Activated B cell treated with CpG ODN at 0.5 μM for 24 hours (primary cell): ENCODE measurements at places on chromosomes 1 and 21.

- H3K27ac ChIP-seq = no peak overlapping the region
- DNase-seq = no peak
- no peaks in the 10 kb centered on the region for H3K27me3 ChIP-seq
- H3K4me1 ChIP-seq = no peaks in the 10 kb centered on the region
- no peak overlapping the region for H3K4me3 ChIP-seq
Measured at GRCh38 chr21:33770542-33770941, 128.2 kb downstream of the ITSN1 start.

GRCh38 chr1:199292896-199293295, 654.1 kb downstream of the PTPRC start:
- no peak for DNase-seq
- peaks cover 8% of the 10 kb centered on the region for H3K4me1 ChIP-seq
- H3K27ac ChIP-seq = no peak overlapping the region
- no peaks in the 10 kb centered on the region for H3K36me3 ChIP-seq
- no peak overlapping the region for H3K4me3 ChIP-seq
- H3K27me3 ChIP-seq = peaks cover 2% of the 10 kb centered on the region

DNA sequence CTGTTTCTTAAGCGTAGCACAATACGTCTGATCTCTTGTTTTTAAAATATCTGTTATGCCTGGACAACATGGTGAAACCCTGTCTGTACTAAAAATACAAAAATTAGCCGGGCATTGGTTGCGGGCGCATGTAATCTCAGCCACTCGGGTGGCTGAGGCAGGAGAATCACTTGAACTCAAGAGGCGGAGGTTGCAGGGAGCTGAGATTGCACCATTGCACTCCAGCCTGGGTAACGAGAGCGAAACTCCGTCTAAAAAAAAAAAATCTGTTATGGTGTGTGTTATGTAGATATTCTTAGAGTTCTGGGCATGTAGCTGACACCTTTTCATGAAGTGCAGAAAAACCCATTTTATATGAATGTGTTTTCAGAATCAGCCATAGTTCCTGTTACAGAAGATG, 38.2 kb downstream of the RABGAP1L start:
- H3K4me3 ChIP-seq = no peak overlapping the region
- DNase-seq = no peak
- H3K27me3 ChIP-seq = no peaks in the 10 kb centered on the region

GRCh38 chr1:9914610-9914937, 4.5 kb upstream of the CTNNBIP1 start:
- H3K27me3 ChIP-seq = no peaks in the 10 kb centered on the region
- H3K36me3 ChIP-seq = peaks cover 4% of the 10 kb centered on the region
- no peak overlapping the region for H3K4me3 ChIP-seq

- H3K4me1 ChIP-seq = no peaks in the 10 kb centered on the region
- H3K27me3 ChIP-seq = peaks cover 34% of the 10 kb centered on the region
- H3K27ac ChIP-seq = no peak overlapping the region
- no peaks in the 10 kb centered on the region for H3K36me3 ChIP-seq
- H3K4me3 ChIP-seq = no peak overlapping the region
Measured at GRCh38 chr1:165117482-165117881, 239.0 kb downstream of the LMX1A start.

DNA sequence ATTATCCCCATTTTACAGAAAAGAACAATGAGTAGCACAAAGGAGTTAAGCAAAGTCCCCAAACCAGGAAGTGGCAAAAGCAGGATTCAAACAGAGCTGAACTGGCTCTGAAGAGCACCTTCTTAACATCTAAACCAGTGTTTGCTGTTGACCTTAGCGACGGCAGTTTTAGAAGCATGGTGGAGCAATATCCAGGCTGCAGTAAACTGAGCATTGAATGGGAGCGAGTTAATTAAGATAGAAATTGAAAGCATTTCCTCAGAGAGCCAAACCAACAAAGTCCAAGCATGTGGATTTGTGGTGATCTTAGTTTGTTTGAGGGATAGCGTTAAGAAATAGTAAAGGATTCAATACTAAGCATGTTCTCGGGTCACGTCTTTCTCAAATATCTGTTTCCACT, 13.4 kb upstream of the ZNF281 start:
- no peaks in the 10 kb centered on the region for H3K36me3 ChIP-seq
- no peak overlapping the region for H3K27ac ChIP-seq
- no peak for DNase-seq
- H3K4me3 ChIP-seq = no peak overlapping the region
- H3K4me1 ChIP-seq = peaks cover 2% of the 10 kb centered on the region

- no peak overlapping the region for H3K4me3 ChIP-seq
- no peak for DNase-seq
- no peaks in the 10 kb centered on the region for H3K4me1 ChIP-seq
- peaks cover 21% of the 10 kb centered on the region for H3K27me3 ChIP-seq
- no peak overlapping the region for H3K27ac ChIP-seq
- H3K36me3 ChIP-seq = no peaks in the 10 kb centered on the region
Measured at GRCh38 chr1:192445241-192445640, 128.4 kb downstream of the RGS21 start.

DNA sequence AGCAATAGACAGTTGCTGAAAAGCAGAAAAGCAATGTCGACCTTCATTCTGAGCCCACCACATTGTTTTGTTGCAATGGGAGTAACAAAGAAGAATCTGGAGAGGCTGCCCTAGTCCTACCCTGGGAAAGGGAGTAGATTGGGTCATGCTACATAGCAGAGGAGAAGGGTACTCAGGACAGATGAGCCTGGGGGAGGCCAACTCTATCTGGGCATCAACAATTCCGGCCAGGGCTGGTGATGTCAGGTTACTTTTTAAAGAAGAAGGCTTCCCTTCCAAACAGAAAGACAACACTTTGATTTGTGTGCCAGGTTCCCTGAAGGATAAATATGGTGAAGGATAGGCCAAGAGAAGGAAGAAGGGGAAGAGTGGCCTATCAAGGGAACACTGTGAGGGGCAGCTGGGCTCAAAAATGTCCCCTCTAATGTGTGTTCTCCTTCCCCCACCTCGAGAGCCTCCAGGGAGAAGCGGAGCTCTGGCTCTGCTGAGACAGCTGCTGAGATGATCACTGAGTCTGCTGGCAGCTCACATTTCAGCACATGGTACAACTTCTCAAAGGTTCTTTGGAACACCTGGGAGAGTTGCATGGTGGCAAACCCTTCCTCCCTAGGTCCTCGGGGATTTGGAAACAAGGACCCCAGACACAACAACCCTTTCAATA, 3.2 kb upstream of the ADIPOR1 start:
- H3K4me1 ChIP-seq = peaks cover 29% of the 10 kb centered on the region
- no peak overlapping the region for H3K4me3 ChIP-seq
- no peak for DNase-seq
- peaks cover 37% of the 10 kb centered on the region for H3K36me3 ChIP-seq
- H3K27ac ChIP-seq = no peak overlapping the region
- no peaks in the 10 kb centered on the region for H3K27me3 ChIP-seq

DNA sequence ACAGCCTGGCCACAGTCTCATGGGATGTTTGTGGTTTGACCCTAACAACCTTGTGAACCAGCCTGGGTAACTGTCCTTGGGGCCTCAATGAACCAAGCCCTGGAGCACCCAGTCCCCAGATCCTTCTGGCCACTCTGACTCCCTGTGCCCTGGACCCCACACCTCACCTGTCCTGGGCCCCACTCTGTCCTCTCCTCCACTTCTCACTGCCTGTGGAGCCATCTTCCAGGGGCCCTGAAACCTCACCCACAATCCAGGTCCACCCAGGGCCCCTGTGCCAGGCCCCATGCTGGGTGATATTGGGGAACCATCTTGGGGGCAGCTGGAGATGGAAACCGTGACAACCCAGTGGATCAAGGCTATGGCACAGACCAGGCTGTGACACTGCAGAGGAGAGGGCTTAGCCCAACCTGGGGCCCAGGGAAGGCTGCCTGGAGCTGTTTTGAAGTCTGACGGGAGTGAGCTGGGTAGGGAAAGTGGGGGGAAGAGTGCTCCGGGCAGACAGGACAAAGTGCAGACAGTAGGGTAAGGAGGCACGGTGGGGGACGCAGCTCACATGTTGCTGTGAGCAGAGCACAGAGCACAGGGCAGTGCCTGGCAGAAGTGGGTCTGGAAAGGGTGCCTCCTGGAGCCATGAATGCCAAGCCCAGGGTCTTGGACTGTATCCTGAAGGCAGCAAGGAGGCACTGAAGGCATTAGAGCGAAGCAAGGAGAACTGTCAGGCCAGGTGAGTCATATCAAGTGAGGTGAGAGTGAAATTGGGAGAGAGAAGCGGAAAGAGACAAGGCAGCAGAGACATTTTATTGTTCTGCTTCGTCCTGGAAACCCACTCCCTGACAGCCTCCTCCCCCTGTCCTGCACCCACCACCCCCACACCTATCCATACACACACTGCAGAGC, 12.1 kb upstream of the LRP8 start:
- H3K36me3 ChIP-seq = no peaks in the 10 kb centered on the region
- no peak overlapping the region for H3K4me3 ChIP-seq
- peaks cover 6% of the 10 kb centered on the region for H3K4me1 ChIP-seq
- DNase-seq = peak; percentile 10
- no peak overlapping the region for H3K27ac ChIP-seq

- H3K27me3 ChIP-seq = no peaks in the 10 kb centered on the region
- no peak for DNase-seq
- H3K27ac ChIP-seq = no peak overlapping the region
- H3K4me1 ChIP-seq = peaks cover 41% of the 10 kb centered on the region
Measured at GRCh38 chr1:112643080-112643479, 23.4 kb downstream of the CAPZA1 start.

GRCh38 chr21:43723648-43724047, 4.7 kb downstream of the PDXK start:
- DNase-seq = no peak
- peaks cover 72% of the 10 kb centered on the region for H3K4me1 ChIP-seq
- H3K27me3 ChIP-seq = no peaks in the 10 kb centered on the region
- no peak overlapping the region for H3K4me3 ChIP-seq

- H3K36me3 ChIP-seq = no peaks in the 10 kb centered on the region
- DNase-seq = no peak
- H3K4me1 ChIP-seq = peaks cover 62% of the 10 kb centered on the region
- no peaks in the 10 kb centered on the region for H3K27me3 ChIP-seq
Measured at GRCh38 chr1:185409345-185409744, 92.3 kb upstream of the IVNS1ABP start.

DNA sequence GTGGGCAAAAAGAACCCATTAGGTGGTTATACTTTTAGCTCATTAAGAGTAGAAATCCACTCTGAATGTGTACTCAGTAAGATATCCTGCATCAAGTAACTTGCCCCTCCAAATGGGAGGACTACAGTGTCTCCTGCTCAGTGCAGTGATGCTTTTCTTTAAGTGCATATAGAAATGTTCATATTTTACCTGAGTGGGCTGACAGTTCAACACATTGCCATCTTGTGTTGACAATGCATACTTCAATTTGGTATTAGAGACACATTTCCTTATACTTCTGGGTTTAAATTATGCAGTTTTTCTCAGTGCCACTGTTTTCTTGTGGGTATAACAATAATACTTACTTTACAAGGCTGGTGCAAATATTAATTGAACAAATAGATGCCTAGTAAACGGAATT, 318.6 kb upstream of the TMPRSS15 start:
- no peaks in the 10 kb centered on the region for H3K27me3 ChIP-seq
- H3K27ac ChIP-seq = no peak overlapping the region
- H3K36me3 ChIP-seq = no peaks in the 10 kb centered on the region

DNA sequence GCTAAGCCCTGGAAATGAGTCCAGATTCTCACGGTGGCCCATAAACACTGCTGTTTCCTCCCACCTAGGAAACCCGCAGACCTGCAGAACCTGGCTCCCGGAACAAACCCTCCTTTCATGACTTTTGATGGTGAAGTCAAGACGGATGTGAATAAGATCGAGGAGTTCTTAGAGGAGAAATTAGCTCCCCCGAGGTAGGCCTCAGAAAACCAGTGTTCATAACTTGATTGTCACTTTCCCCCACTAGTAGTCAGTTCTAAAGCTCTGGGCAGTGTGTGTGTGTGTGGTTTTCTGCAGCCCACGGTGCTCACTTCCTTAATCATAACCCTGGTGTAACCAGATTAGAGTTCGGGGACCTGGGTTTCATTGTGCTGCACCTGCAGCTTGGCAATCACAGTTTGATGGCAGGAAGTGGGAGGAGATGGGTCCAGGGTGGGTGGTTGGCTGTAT, 39.1 kb downstream of the CLIC6 start:
- H3K27ac ChIP-seq = no peak overlapping the region
- no peak for DNase-seq
- peaks cover 7% of the 10 kb centered on the region for H3K27me3 ChIP-seq
- H3K36me3 ChIP-seq = no peaks in the 10 kb centered on the region

GRCh38 chr1:46757247-46757955, 38.5 kb upstream of the EFCAB14 start:
- H3K4me3 ChIP-seq = no peak overlapping the region
- no peaks in the 10 kb centered on the region for H3K4me1 ChIP-seq
- DNase-seq = no peak
- no peaks in the 10 kb centered on the region for H3K36me3 ChIP-seq
- H3K27ac ChIP-seq = no peak overlapping the region
- H3K27me3 ChIP-seq = peaks cover 24% of the 10 kb centered on the region

GRCh38 chr1:32150847-32151246, 28.6 kb upstream of the TXLNA start:
- no peak for DNase-seq
- H3K27ac ChIP-seq = no peak overlapping the region
- H3K4me1 ChIP-seq = peaks cover 4% of the 10 kb centered on the region
- H3K4me3 ChIP-seq = no peak overlapping the region
- peaks cover 32% of the 10 kb centered on the region for H3K36me3 ChIP-seq
- H3K27me3 ChIP-seq = no peaks in the 10 kb centered on the region

GRCh38 chr1:206855859-206856258, 9.6 kb upstream of the IL20 start:
- no peak overlapping the region for H3K4me3 ChIP-seq
- H3K4me1 ChIP-seq = peaks cover 6% of the 10 kb centered on the region
- H3K27ac ChIP-seq = no peak overlapping the region
- H3K36me3 ChIP-seq = no peaks in the 10 kb centered on the region

GRCh38 chr21:20646431-20647165, 351.6 kb upstream of the NCAM2 start:
- no peak for DNase-seq
- H3K36me3 ChIP-seq = no peaks in the 10 kb centered on the region
- no peak overlapping the region for H3K27ac ChIP-seq
- no peak overlapping the region for H3K4me3 ChIP-seq

DNA sequence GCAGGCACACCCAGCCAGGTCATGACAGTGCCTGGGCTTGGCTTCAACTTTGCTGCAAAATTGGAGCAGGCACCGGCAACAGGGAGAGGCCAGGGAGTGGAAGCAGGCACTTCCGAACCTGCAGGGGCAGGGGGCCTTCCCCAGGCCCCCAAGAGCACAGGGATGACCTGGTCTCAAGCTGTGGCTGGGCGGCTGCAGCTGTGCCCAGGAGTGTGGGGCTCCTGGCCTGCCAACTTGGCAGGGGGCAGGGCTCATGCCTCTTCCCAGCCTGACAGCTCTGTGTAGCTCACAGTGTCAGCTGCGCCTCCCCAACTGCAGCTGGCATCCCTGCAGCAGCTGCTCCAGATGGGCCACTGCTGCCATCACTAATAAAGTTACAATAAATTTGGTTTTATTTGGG, 51.5 kb upstream of the SCYL3 start:
- no peaks in the 10 kb centered on the region for H3K27me3 ChIP-seq
- H3K27ac ChIP-seq = no peak overlapping the region
- H3K4me1 ChIP-seq = no peaks in the 10 kb centered on the region
- H3K36me3 ChIP-seq = peaks cover 4% of the 10 kb centered on the region
- H3K4me3 ChIP-seq = no peak overlapping the region
- no peak for DNase-seq

GRCh38 chr1:190551638-190552037, 74.0 kb upstream of the BRINP3 start:
- H3K4me3 ChIP-seq = no peak overlapping the region
- no peaks in the 10 kb centered on the region for H3K27me3 ChIP-seq
- H3K27ac ChIP-seq = no peak overlapping the region
- H3K36me3 ChIP-seq = no peaks in the 10 kb centered on the region
- no peak for DNase-seq

- peak overlapping the region; percentile 78 for H3K27ac ChIP-seq
- H3K4me1 ChIP-seq = peaks cover 30% of the 10 kb centered on the region
- H3K27me3 ChIP-seq = no peaks in the 10 kb centered on the region
- peak overlapping the region; percentile 78 for H3K4me3 ChIP-seq
Measured at GRCh38 chr1:234925440-234926263, 203.0 kb downstream of the TOMM20 start.
